Endothelial cell of coronary artery (primary cell): ENCODE measurements at places on chromosomes 2 and 18. TPM values are rescaled to one million over a fixed set of nuclear protein-coding genes. Genes with fewer than 3 reads are reported as not detected.

GCA gene
- total RNA-seq, result 13.8 TPM in 2 replicates

ABHD1 gene
- total RNA-seq, result under 0.01 TPM in 1 of 2 replicates, not detected in the other

CCDC148 gene
- 0.09 and 0.18 TPM in 2 replicates for total RNA-seq

CHRND gene
- not detected in 2 replicates for total RNA-seq

SERPINB3 gene
- not detected in 2 replicates for total RNA-seq

IRS1 gene
- total RNA-seq, result under 0.01 and 1.6 TPM in 2 replicates

MARCHF4 gene
- 3.2 and 7.2 TPM in 2 replicates for total RNA-seq

RTN4 gene
- 145 and 390 TPM in 2 replicates for total RNA-seq

SIX2 gene
- under 0.01 and 4.4 TPM in 2 replicates for total RNA-seq

LYPD6 gene
- total RNA-seq, result 0.47 and 1.8 TPM in 2 replicates

IL36A gene
- 0.09 TPM in 1 of 2 replicates, not detected in the other for total RNA-seq

MPV17 gene
- total RNA-seq, result 28.9 and 40.7 TPM in 2 replicates

SPIRE1 gene
- 23.2 and 29.5 TPM in 2 replicates for total RNA-seq

HOXD9 gene
- total RNA-seq, result 0.09 and 0.75 TPM in 2 replicates

VSNL1 gene
- total RNA-seq, result not detected in 2 replicates

C2orf81 gene
- total RNA-seq, result 0.09 and 0.19 TPM in 2 replicates

PASK gene
- total RNA-seq, result 3.4 and 5.8 TPM in 2 replicates

UGT1A9 gene
- total RNA-seq, result not detected in 2 replicates

C2orf76 gene
- 8.2 and 9.3 TPM in 2 replicates for total RNA-seq

FOXD4L1 gene
- total RNA-seq, result 0.18 TPM in 1 of 2 replicates, not detected in the other

TRMT61B gene
- total RNA-seq, result 12.7 and 13.9 TPM in 2 replicates

TM4SF20 gene
- total RNA-seq, result not detected in 2 replicates

HNRNPA3 gene
- 42.5 and 49.9 TPM in 2 replicates for total RNA-seq

CDH19 gene
- total RNA-seq, result 0.09 TPM in 1 of 2 replicates, not detected in the other

HOXD13 gene
- total RNA-seq, result not detected in 2 replicates

KIF1A gene
- total RNA-seq, result 0.09 TPM in 1 of 2 replicates, not detected in the other

LCT gene
- not detected in 2 replicates for total RNA-seq

SOX11 gene
- total RNA-seq, result not detected in 2 replicates

NETO1 gene
- not detected in 2 replicates for total RNA-seq

SAG gene
- total RNA-seq, result not detected in 2 replicates

SETBP1 gene
- 0.38 and 3.2 TPM in 2 replicates for total RNA-seq

HTR2B gene
- 0.09 and 1.2 TPM in 2 replicates for total RNA-seq

DCDC2C gene
- total RNA-seq, result not detected in 2 replicates

SERPINB11 gene
- total RNA-seq, result not detected in 2 replicates

TRAF3IP1 gene
- total RNA-seq, result 10.7 and 11.3 TPM in 2 replicates

ZNF512 gene
- 16.0 and 17.3 TPM in 2 replicates for total RNA-seq

TRIM43 gene
- total RNA-seq, result not detected in 2 replicates

MFSD2B gene
- total RNA-seq, result 0.09 TPM in 2 replicates

CAPN14 gene
- total RNA-seq, result under 0.01 and 0.09 TPM in 2 replicates

MAPK4 gene
- total RNA-seq, result under 0.01 TPM in 1 of 2 replicates, not detected in the other

LRRC30 gene
- total RNA-seq, result not detected in 2 replicates

GCKR gene
- total RNA-seq, result 6.7 and 9.3 TPM in 2 replicates

IL18RAP gene
- total RNA-seq, result not detected in 2 replicates

DOK6 gene
- total RNA-seq, result 0.28 TPM in 1 of 2 replicates, not detected in the other

APCDD1 gene
- under 0.01 TPM in 1 of 2 replicates, not detected in the other for total RNA-seq

ZNF519 gene
- 3.3 TPM in 2 replicates for total RNA-seq

CTLA4 gene
- not detected in 2 replicates for total RNA-seq

GREB1L gene
- 0.85 and 1.2 TPM in 2 replicates for total RNA-seq

RGPD4 gene
- not detected in 2 replicates for total RNA-seq

DLGAP1 gene
- 0.09 and 0.18 TPM in 2 replicates for total RNA-seq

GCG gene
- not detected in 2 replicates for total RNA-seq

PROKR1 gene
- not detected in 2 replicates for total RNA-seq
